PC-3 (cell line): ENCODE measurements at places on chromosomes 16 and 17. TPM values are rescaled to one million over a fixed set of nuclear protein-coding genes. Genes with fewer than 3 reads are reported as not detected.

The TNFRSF13B gene
- not detected in 2 replicates for total RNA-seq

The CNGB1 gene
- 0.04 TPM in 1 of 2 replicates, not detected in the other for total RNA-seq

The TRPV3 gene
- 3.6 and 4.8 TPM in 2 replicates for total RNA-seq

The SLC43A2 gene
- total RNA-seq = 6.2 and 17.1 TPM in 2 replicates

The SHCBP1 gene
- total RNA-seq = 25.8 and 35.1 TPM in 2 replicates

The NOG gene
- 23.9 and 30.6 TPM in 2 replicates for total RNA-seq

The PHOSPHO1 gene
- 1.1 and 1.7 TPM in 2 replicates for total RNA-seq

The GSG1L gene
- not detected in 2 replicates for total RNA-seq
